ENCODE measurements at places on chromosomes 3 and 15.

DNA sequence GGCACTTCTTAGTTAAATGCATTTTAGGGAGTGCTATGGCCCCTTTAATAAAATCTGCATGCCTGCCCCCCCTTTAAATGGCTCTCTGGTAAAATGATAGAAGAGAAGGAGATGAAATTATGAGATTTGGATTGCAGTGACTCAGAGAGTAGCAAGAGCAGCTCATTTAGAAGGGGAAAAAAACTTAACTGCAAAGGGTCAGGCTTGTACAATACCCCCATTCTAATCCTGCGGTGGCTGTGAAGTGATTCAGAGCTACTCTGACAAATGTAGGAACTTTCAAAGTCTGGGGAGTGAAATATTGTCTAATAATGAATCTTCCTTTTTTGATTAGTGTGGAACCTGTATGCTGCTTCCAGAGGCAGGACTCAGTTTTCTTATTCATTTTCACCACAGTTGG lies 44.1 kb upstream of the TBC1D23 start:
- no peak for DNase-seq

DNA sequence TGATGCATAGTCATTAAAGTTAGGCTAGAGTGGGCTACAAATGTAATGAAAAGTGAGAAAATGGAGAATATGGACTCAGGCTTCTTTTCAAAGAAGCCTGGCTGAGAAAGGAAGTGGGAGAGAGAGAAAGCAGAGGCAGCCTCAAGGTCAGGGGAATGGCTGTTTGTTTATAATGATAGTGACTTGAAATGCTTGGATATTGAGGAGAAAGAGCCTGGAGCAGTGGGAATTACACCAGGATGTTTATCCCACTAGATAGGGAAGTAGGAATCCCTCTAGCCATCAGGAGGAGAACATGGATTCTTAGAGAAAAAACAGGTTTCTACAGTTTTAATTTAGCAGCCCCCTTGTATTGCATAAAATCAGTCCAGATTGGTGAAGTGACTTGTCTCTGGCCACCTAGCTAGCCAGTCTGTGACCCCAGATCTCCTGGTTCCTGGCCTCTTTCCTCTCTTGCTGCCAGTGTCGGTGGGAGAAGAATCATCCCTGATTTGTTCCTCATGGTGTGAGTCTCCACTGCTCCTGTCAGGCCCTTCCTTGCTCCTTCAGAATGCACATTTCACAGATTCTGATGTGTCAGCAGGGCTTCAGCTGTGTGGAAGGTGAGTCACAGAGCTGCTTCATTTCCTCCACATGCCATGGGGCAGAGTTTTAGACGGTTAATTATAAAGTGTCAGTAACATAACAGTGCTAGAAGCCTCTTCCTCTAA lies 32.9 kb downstream of the SEMA6D start:
- DNase-seq: no peak

GRCh38 chr3:14152963-14153355 lies 25.4 kb downstream of the XPC start:
- no peak for DNase-seq

- DNase-seq: no peak
These were observed 13.4 kb upstream of the ITGA11 start for GRCh38 chr15:68445351-68445750.

GRCh38 chr15:41043276-41043951 lies 72.7 kb downstream of the INO80 start:
- no peak for DNase-seq

GRCh38 chr15:98431171-98431570 lies 217.2 kb upstream of the IGF1R start:
- DNase-seq: no peak

DNA sequence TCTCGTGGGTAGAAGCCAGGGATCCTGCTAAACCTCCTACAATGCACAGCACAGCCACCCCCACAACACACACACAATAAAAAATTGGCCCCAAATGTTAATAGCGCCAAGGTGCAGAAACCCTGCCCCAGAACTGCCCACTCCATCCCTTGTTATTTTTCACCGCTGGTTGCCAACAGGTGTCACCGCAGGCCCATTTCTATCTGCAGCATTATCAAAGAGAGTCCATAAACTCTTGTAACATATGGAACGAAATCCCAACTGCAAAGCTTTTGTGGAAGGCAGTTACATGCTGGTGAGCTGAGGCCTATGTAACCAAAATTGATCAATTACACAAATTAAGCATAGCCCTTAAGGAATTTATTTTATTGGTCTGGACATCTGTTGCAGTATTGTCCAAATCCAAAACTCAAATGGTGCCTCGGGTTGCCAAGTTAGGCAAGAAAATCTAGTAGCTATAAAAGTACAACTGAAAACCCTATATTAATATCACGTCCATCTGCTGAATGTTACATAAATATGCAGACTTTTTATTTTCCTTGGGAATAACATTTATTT lies 66.2 kb downstream of the SAMMSON start:
- DNase-seq: no peak

GRCh38 chr15:65385870-65386258 lies 8.1 kb upstream of the IGDCC3 start:
- DNase-seq: no peak

DNA sequence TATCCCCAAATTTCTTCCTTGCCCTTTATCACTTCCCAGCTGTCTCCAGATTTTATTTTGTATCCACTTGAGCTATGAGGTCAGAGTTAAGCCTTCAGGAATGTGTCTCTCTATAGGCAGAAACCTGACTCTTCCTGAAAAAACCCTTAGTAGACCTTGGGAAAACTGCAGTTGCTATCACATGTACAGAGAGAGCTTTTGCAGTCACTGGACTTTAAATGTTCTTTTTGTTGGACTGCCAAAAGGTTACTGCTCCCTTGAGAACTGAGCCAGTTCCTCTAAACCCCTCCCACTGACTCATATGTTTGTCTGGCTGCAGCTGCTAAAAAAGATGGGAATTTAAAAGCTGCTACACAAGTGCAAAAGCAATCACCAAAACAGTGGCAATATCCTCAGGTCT lies 169.1 kb upstream of the CCDC54 start:
- DNase-seq: no peak

GRCh38 chr3:100169201-100169920 lies 55.1 kb upstream of the FILIP1L start:
- no peak for DNase-seq

DNA sequence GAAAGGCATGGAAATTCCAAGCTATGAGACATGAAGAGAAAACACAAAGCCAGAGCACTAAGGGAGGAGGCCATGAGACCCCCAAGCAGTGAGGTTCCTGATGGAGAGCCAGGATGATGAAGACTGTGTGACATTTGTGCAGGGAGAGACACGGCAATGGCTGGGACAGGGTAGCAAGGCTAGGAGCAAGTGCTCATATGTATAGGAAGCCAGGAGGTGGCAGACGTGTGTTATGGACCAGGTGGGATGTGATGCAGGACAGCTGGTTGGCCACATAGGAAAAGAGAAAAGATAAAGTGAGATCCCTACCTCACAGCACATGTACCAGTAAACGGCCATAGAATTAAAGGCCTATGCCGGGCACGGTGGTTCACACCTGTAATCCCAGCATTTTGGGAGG lies 112.7 kb downstream of the APBA2 start:
- DNase-seq: no peak

DNA sequence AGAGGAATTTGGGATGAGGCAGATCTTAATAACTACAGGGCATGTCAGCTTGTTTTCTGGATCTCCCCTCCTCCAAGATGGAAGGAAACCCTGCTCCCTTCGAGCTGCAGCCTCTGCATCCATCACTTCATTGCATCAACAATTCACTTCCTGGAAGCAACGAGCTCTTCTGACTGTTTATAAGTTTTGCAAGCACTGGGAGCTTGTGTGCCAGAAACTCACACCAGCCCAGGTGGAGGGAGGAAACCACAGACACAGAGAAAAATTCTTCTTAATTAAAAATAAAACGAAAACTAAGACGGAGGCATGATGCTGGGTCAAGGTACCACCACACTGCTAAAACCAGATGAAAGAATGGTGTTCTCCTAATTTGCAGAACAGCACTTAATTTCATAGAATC lies 10.6 kb downstream of the LRIG1 start:
- no peak for DNase-seq

GRCh38 chr3:37577697-37578096 lies 284.0 kb upstream of the CTDSPL start:
- DNase-seq: no peak

DNA sequence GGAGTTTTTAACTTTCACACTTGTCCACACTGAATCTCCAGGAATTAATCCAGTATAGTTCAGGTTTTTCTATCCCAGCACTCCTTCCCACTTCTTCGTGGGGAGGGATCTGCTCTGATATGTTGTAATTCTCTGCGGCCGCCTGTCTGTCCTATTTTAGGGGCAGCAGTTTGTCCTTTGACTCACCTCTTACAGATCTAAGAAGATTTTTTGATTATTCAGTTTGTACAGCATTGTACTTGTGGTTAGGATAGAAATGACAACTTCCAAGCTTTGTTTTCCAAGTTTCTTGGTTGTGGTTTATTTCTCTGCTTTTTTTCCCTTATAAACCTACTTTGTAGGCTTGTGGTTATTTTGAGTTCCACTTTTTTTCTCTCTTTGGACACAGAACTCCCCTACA lies 601.7 kb downstream of the SI start:
- DNase-seq: no peak

- no peak for DNase-seq
These were observed 25.4 kb upstream of the SRP14 start for GRCh38 chr15:40064231-40064894.

- no peak for DNase-seq
These were observed 28.6 kb upstream of the CYP11A1 start for GRCh38 chr15:74396146-74396438.

GRCh38 chr3:34859746-34860145 lies 779.6 kb upstream of the ARPP21 start:
- no peak for DNase-seq

DNA sequence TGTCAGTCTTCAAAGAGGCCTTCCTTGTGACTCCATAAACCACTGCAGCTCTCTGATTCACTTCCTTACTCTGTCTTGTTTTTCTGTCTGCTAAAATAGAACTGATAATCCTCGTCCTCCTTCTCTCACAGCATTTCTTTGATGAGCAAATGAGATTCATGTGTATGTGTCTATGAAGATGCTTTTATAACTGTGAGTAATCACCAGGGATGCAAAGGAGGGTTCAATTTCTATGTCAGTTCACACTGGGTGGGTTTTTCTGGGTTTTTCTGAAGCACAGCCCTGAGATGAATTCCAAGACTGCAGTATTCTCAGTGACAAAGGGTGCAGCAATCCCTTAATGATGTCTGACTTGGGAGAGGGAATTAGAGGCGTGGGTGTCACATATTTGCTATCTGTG lies 746.6 kb upstream of the CFAP20DC start:
- no peak for DNase-seq

DNA sequence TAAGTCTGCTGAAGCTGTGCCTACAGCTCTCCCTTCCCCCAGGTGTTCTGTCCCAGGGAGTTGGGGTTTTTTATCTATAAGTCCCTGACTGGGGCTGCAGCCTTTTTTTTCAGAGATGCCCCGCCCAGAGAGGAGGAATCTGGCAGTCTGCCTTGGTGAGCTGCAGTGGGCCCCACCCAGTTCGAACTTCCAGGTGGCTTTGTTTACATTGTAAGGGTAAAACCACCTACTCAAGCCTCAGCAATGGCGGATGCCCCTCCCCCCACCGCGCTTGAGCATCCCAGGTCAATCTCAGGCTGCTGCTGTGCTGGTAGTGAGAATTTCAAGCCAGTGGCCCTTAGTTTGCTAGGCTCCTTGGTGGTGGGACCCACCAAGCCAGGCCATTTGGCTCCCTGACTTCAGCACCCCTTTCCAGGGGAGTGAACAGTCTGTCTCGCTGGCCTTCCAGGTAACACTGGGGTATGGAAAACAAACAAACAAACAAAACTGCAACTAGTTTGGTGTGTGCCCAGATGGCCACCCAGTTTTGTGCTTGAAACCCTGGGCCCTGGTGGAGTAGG lies 189.4 kb downstream of the MFSD1 start:
- no peak for DNase-seq

GRCh38 chr15:99502661-99503060 lies 63.1 kb upstream of the MEF2A start:
- no peak for DNase-seq

GRCh38 chr3:129558772-129559564 lies 16.0 kb downstream of the H1-8 start:
- no peak for DNase-seq

DNA sequence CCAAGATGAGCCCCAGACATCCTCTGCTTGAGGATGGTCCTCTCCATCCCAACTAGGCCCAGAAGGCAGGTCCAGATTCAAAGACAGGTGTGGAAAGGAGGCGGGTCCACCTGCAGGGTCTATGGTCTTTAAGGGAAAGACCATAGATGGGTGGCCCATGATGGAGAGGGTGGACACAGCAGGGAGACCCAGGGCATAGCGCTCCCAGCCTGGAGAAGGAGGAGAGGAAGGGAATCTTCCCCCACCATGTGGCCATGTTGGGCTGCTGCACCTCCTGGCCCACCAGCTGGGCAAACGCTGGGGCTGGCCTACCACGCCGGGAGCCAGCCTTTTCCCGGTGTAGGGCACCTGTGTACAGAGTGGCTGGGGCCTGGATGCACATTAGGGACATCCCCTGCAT lies 265.2 kb upstream of the TLE3 start:
- DNase-seq: no peak

GRCh38 chr3:171838218-171838720 lies 4.9 kb upstream of the TMEM212 start:
- DNase-seq: peak; percentile 82

- DNase-seq: peak; percentile 86
These were observed 315.2 kb downstream of the UACA start for GRCh38 chr15:70447928-70448698.

DNA sequence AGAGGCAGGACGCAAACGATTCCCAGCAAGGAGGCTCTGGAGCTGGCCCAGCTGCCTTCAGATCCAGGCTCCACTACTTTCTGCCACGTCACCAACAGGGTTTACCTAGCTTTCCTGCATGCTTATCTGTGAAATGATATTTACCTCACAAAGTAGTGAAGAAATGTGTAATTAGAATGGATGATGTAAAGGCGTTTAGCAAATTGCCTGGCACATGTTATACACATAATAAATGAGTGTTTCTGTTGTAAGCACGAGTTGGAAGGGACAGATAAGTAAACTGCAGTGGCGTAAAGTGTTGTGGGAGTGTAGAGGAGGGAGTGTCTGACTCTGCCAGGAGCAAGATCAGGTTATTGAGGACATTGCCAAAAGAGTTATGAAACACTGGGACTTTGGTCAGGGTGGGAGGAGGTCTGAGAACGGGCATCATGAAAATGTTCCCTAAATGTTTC lies 3.5 kb upstream of the CHAC1 start:
- DNase-seq: no peak

DNA sequence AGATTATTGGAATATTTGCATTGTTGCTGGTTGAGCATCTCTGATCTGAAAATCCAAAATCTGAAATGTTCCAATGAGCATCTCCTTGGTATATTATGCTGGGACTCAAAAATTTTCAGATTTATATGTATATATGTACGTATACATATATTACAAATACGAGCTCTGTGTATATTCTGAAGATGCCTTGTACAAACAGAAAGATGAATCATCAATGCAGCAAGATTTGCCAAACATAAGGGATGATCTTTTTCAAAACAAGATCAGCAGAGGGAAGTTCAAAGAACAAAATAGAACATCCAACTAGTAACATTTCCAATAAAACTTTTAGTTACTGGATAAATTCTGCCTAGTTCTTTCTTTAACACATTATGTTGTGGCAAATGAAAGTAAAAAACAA lies 42.5 kb downstream of the HERC1 start:
- DNase-seq: no peak

All from posterior cingulate gyrus (tissue), 11 donors.